ENCODE measurements at places on chromosomes 7 and 10.
A peak's percentile ranks its signal among the peaks of the same experiment; 100 is the strongest.

GRCh38 chr7:125645770-125646169 is 716.1 kb upstream of the POT1 start:
- no peak for DNase-seq

DNA sequence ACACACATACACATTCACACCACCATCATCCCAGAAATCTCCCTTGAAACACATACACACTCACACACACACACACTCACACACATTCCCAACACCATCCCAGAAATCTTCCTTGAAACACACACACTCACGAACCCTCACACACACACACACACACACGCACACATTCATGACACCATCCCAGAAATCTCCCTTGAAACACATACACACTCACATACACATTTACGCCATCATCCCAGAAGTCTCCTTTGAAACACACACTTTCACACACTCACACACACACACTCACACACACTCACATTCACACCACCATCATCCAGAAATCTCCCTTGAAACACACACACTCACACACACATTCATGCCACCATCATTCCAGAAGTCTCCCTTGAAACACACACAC is 360 bp upstream of the OPN4 start:
- peak; percentile 28 for DNase-seq

- no peak for DNase-seq
Observed at GRCh38 chr10:19788075-19788686, 28.1 kb upstream of the PLXDC2 start.

DNA sequence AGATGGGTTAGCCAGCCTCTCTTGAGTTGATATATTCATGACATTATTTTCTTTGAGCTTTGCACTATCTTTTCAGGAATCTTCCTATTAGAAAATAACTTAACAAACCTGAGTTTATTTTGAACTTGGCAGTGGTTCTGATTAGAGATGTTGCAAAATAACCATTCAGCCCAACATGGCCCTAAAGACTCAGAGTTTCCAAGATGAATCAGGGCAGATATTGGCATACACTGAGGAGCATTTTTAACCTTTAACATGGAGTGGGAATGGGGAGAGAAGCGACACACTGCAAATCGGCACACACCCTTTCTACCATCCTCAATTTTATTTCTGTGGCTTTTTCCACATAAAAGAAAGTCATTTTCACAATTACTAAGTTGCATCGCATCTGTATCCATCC is 190.8 kb downstream of the TRIL start:
- DNase-seq: no peak

DNA sequence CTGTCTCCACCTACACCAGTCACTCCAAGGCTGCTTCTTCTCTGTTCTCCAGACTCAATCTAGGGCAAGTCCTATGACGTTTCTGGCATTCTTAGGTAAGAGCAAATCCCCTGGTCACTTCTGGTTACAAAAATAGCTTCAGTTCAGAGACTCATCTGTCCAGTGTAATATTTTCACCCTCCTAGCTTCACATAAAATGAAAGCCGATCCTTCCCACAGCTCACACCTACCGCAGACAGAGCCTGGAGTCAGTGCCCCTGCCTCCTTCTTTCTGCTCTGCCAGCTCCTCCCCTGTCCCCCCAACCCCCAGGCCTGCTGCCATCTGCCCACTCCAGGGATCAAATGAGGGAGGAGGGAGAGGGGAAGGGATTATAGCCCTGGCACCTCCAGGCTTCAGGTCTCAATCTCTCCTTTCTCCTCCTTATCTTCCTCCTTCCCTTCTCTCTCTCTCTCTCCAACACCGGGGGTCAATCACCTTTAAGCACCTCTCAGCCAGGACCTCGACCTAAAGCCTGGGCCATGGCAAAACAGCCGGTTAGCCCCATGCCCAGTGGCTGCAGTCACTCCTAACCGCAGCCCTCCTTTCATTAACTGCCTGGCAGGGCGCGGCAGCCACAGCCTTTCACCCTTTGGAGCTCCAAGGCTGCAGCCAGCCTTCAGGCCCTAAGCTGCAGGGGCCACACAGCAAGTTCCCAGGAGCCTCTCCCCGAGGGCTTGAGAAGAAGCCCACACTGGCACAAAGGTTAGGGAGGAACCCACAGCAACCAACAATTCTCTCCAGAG is 292.6 kb upstream of the MGMT start:
- no peak for DNase-seq

GRCh38 chr10:119653916-119654315 is 2.7 kb downstream of the BAG3 start:
- no peak for DNase-seq

GRCh38 chr7:100489824-100490223 is 6.1 kb downstream of the NYAP1 start:
- DNase-seq: peak; percentile 88

- no peak for DNase-seq
Observed at GRCh38 chr10:5595095-5595494, 70.3 kb downstream of the CALML3 start.

- no peak for DNase-seq
Observed at GRCh38 chr10:61125560-61126170, 181.7 kb upstream of the RHOBTB1 start.

DNA sequence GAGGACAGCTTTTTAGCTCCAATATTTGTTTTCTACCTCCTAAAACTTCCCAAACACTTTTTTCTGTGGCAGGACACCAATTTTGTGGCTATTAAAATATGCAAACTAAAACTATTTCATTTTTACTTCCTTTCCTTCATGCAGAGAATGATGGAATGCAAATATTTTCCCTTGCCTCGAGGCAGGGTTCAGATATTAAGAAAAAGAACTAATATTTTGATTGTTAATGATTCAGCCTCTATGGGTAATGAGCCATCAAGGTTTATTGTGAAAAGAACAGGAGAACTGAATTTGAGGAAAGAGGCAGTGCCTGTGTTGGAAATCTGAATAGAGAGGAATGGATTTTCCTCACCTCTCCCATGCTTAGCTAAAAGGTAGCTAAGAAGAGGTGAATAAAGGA is 43.1 kb upstream of the CASD1 start:
- no peak for DNase-seq

GRCh38 chr7:39130857-39131526 is 153.3 kb downstream of the POU6F2 start:
- DNase-seq: no peak

GRCh38 chr7:133560900-133561299 is 308.0 kb downstream of the EXOC4 start:
- no peak for DNase-seq

GRCh38 chr7:880450-880849 is 4.1 kb downstream of the GET4 start:
- no peak for DNase-seq

DNA sequence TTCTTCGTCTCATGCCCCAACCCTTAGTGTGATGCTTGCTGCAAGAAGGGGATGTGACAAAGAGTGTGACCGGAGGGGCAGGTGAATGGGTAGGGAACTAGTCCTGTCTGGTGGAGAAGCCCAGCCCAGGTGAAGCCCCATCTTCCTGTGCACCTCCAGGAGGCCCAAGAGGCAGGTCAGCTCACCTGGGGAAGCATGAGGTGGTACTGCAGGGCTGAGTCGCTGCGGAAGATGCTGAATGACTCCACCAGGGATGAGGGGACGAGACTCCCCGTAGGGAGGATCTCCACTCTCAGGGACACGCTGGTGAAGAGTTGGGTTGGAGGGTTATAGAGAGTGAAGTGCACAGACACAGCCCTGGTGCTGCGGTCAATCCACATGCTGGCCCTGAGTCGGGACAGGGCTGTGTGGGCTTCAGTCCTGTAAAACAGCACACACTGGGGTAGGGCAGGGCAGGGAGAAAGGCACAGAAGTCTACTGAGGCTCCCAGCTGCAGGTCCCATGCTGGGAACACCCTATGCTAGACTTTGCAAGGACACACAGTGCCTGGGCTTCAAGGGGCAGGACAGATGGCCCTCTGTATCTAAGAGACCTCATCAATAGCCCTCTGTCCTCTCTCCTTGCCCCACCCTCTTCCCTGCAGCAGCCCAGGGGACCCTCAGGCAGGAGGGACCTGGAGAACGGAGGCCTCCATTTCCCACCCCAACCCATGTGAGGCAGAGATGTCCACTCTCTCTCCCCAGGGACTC is 136.5 kb downstream of the PKD1L1 start:
- DNase-seq: no peak

GRCh38 chr7:37410305-37411229 is 38.1 kb downstream of the ELMO1 start:
- no peak for DNase-seq

DNA sequence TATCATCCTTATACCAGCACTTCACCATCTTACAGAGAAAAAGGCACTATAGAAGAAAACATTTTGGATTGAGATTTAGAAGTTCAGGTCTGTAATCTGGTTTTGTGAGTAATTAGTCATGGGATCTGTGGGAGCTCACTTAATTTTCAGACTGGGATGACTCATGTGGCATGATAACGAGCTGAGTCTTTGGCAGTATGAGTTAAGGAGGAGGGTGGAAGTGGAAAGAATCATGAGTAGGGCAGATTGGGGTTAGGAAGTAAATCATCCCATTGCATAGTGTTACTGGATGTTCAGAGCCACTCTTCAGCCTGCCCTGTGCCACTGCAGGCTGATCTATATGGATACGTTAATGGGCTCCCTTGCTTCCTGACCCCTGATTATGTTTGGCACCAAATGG is 64.9 kb downstream of the ZNF92 start:
- no peak for DNase-seq

- DNase-seq: no peak
Observed at GRCh38 chr10:119340893-119341458, 133.6 kb downstream of the GRK5 start.

GRCh38 chr7:128247640-128248194 is 6.6 kb downstream of the LEP start:
- no peak for DNase-seq

- DNase-seq: no peak
Observed at GRCh38 chr7:25852939-25853271, 299.1 kb upstream of the NFE2L3 start.

- DNase-seq: no peak
Observed at GRCh38 chr7:124813994-124814798, 48.6 kb upstream of the GPR37 start.

DNA sequence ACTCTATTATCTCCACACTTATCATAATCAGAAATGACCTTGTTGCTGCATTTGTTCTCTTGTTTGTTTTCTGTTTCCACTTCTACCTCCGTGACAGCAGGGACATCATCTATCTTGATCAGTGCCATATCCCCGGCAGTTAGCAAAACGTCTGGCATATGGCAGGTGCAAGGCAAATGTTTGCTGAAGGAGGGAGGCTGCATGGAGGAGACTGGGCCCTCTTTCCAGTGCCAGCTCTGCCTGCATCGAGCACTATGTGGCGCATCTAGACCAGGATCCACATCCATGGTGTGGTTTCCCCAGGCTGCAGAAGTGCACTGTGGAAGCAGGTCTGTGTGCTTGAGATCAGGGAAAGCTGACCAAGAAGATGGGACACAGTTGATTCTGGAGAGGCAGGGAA is 181.2 kb downstream of the KCNMA1 start:
- no peak for DNase-seq

- DNase-seq: no peak
Observed at GRCh38 chr7:28565980-28566379, 153.7 kb downstream of the CREB5 start.

DNA sequence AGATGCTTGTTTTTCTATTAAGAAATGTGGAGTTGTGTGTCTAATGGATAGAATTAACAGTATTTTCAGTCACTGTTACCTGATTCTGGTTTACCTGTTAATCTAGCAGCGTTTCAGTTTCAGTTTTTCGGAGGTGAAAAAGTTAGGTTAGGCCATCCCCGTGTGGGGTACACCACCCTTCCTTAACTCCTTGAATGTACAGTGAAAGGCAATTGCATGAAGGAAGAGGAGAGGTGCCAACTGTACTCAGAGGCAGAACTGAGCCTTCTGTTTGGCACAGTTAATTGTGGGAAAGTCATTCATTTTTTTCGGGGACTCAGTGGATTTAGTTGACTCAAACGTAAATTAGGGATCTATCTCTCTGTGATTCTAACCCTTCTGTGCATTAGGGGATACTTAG is 35.5 kb downstream of the RPA3 start:
- no peak for DNase-seq

DNA sequence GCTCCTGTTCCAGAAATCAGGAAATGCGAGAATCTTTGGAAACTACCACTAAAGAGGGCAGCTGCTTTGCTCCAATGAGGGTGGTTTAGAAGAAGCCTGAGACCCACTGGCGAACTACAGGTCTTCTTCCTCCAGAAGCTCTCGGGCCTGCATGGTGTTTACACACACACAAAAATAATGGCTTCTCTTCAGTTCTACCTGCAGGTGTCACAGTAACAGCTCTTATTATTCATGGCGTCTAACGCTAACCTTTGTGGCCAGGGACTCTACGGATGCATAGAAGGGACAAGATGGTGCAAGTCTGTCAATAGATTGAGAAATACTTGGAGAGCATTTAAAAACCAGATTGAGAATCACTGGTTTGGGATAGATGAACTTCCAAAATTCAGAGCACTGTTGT is 22.4 kb downstream of the GPR141 start:
- no peak for DNase-seq

- no peak for DNase-seq
Observed at GRCh38 chr7:19202599-19202998, 57.4 kb upstream of the FERD3L start.

GRCh38 chr10:88172159-88172558 is 308.7 kb downstream of the PTEN start:
- no peak for DNase-seq

DNA sequence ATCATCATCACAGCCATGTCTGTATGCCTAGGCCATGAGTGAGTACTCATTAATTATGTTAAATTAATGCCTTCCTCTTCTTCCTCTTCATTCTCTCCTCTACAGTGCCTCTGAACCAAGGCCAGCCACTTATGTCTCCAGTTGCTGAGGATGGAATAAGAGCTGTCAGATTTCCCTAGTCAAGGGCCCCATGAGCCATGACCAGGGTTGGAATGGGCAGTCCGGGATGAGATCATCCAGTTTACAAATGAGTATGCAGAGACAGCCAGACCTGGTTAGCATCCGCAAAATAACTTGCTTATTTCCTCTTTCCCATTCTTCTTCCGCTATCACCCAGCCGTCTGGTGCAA is 342.7 kb downstream of the GRID1 start:
- no peak for DNase-seq

DNA sequence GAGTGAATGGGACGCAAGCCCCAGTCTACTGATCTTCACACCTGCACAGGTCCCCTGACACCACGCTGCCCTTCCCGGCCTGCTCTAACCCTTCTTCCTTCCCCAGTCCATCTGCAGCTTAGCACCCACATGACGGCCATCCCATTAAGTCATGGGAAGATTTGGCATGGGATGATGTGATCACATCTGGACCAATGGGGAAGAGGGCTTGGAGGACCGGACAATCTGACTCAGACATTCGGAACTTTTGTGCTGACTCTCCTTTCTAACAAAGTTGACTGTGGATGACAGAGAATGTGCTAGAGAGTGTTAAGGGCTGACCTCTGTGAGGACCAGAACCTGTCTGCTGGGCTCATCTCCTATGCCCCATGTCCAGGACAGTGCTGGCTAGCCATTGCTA is 15.6 kb downstream of the CXCL12 start:
- DNase-seq: no peak

DNA sequence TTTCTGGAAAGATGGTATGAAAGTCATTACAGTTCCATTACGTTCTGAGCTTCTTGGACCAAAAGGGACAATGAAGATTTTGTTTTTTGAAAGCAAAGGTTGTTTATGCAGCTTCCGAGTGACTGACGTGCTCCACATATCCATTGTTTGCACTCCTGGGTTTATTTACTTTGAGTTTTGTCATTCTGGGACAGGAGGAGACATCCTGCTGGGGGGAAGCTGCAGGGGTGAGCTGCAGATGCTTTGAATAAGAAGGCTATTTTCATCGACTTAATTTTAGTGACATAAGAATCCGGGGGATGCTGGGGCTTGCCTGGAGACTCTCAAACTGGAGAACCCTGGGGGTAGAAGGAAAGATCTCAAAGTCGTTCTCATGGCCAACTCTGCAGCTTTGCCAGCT is 12.7 kb upstream of the SFMBT2 start:
- no peak for DNase-seq

- no peak for DNase-seq
Observed at GRCh38 chr10:72935361-72935760, 19.2 kb downstream of the PLA2G12B start.

All from right forelimb (tissue), 1 donor.